Astrocyte (in vitro differentiated cells and primary cell): ENCODE measurements at places on chromosomes 16 and 17. TPM values are rescaled to one million over a fixed set of nuclear protein-coding genes. Genes with fewer than 3 reads are reported as not detected.
A peak's percentile ranks its signal among the peaks of the same experiment; 100 is the strongest.

DNA sequence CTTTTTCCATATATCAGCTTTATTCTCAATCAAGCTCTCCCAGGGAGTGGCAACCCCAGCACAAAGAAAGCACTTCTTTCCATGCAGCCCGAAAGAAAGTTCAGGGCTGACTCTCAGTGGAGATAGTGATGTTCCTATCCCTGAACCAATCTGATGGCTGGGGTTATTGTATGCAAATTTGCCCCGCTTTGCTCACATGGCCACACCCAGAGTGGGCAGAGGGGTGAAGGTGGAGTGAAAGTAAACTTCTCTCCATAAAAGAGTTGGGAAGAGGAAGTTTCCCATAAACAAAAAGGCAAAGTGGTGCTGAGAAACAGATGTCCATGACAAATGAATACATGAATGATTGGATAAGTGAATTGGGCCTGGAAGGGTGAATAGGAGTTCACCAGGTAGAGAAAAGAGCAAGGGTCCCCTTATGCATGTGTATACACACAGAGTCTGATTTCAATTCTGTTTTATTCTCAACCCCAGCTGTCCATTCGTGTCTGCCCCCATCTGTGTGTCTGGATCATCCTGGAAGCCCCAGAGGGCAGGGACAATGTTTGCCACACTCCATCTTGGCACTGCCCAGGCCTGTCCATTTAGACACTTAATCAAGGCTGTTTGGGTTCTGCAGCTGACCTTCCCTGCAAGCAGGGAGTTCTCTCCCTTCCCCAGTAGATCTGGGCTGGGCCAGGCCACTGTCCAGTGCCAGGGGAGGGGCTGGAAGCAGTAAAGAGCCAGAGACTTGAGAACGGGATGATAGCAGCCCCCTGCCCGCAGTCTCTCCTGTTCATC, 14.1 kb upstream of the NGFR start:
- H3K27ac ChIP-seq = no peak overlapping the region
- no peaks in the 10 kb centered on the region for H3K36me3 ChIP-seq
- no peak overlapping the region for H3K4me3 ChIP-seq

DNA sequence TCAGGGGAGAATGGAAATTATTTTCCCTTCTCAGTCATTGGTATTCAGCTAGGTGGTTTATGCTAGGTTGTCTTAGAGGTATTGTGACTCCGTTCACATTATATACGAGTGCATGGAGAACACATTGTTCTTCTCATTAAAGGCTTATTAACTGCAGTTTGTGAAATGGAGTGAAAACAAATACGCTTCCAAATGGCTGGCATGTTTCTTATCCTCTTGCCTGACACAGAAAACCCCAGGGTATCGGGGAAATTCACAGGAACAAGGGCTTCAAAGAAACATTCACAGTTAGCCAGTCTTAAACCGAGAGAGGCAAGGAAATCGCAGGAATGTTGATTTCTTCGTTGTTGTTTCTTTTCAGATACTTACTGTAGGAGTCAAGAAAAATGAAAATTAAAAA, 1047.9 kb upstream of the RBFOX1 start:
- DNase-seq = no peak
- H3K4me1 ChIP-seq = no peaks in the 10 kb centered on the region
- no peak overlapping the region for H3K27ac ChIP-seq
- no peaks in the 10 kb centered on the region for H3K36me3 ChIP-seq

The NEK8 gene
- 4.3 TPM in 2 replicates for total RNA-seq

The TNFRSF13B gene
- total RNA-seq = not detected in 2 replicates

DNA sequence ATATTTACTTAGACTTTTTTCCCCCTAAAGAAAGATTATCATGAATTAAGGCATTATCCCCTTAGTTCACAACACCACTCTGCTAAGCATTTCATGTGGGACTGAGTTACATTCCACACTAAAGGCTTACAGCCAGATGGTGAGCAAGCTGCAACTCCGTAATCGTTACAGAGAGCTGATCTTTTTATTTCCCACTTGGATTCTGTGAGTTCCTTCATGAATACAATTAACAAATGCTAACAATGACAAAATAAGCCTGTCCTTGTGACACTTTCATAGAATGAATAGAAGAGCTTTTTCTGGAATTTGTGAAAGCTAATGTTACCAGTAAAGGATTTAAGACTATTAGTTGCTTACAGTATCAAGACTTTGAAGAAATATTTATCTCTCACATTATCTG, 8.7 kb downstream of the OGFOD1 start:
- H3K27ac ChIP-seq = no peak overlapping the region
- no peaks in the 10 kb centered on the region for H3K4me1 ChIP-seq
- DNase-seq = peak; percentile 21

The OR4D1 gene
- total RNA-seq = not detected in 2 replicates

The HS3ST3B1 gene
- total RNA-seq = 8.7 and 8.9 TPM in 2 replicates

The C16orf86 gene
- 0.32 and 1.6 TPM in 2 replicates for total RNA-seq
